ENCODE measurements at places on chromosomes 2 and 18.
A peak's percentile ranks its signal among the peaks of the same experiment; 100 is the strongest.

DNA sequence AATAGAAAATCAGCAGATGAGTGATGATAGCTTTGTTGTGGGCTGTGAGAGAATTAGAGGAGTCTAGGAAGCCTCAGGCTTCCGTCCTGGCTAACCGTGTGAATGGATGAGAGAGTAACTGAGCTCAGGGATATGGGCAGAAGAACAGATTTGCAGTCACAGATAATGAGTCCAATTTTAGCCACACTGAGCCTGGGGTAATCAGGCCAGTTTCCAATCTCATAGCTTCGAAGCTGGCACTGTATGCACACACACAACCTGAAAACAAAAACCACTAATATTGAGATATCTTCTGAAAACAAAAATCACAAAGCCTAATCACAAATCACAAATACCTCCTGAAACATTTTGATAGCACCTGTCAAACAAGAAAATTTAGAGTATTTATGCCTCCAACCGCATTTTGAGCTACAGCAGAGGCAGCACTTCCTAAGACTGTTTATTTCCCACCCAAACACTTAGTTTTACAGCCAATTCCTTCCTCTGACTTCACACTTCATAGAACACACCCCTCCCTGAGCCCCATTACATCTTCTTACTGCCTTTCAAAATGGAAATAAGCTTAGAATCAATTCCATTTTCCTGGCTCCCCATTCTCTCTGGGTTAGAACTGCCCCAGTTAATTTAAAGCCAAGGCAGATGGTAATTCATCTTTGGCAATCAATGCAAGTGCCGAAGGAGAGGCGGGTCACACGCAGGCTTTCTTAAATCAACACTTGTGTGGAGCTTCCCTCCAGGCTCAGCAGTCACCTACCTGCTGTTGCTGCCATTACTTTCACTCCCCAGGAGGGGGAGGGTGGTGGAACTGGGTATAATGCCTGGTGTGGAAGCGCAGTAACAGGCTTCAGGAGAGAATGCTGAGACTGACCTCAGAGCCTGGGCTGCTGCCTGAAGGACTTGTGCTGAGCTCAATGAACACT is 18.9 kb downstream of the TTR start:
- DNase-seq, result no peak

GRCh38 chr2:206443735-206444527 is 599 bp downstream of the ADAM23 start:
- no peak for DNase-seq

- DNase-seq, result peak; percentile 96
Observed at GRCh38 chr2:172693037-172693436, 42.6 kb upstream of the RAPGEF4 start.

- DNase-seq, result no peak
Observed at GRCh38 chr2:12613137-12613835, 103.5 kb upstream of the TRIB2 start.

- no peak for DNase-seq
Observed at GRCh38 chr2:231486851-231487596, 22.7 kb upstream of the NCL start.

GRCh38 chr2:3940661-3941060 is 237.3 kb downstream of the DCDC2C start:
- DNase-seq, result no peak

DNA sequence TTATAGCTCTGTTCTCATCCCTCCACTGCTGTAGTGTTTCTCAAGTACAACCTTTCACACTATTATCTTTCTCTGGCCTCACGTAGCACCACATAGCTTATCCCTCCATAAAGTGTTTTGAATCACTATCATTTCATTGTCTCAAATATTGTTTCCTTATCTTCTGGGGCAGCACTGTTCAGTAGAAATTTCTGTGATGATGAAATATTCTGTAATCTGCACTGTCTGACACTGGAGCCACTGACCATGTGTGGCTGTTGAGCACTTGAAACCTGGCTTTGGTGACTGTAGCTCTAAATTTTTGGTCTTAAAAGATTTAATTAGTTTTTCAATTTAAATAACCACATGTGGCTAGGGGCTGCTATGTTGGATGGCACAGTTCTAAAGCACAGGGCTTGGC is 78.9 kb downstream of the CPS1 start:
- DNase-seq, result no peak

DNA sequence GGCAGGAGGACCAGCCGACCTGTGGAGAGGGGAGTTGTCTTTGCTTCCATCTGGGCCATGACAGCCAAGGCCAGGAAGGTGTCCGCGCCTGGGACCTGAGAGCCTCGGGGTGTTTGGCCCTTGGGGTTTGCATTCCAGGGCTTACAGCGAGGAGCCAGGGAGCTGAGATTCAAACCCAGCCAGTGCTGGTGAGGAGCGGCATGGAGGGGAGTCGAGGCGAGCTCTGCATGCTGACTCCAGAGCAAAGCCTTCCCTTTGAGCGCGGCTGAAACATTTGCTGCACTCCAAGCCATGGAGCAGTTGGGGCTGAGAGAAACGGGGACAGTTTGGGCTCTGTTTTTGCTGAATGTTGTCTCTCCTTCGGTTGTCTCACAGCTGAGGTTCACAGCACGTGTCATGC is 77.4 kb downstream of the TWIST2 start:
- no peak for DNase-seq
